A549 treated with Hydrocortisone at 1 μM for 4 hours (cell line): ENCODE measurements at places on chromosomes 13 and 19. TPM values are rescaled to one million over a fixed set of nuclear protein-coding genes. Genes with fewer than 3 reads are reported as not detected.

Gene LILRA6
- total RNA-seq, result 0.08 TPM in 1 of 5 replicates, not detected in the others

Gene ZSCAN18
- total RNA-seq, result 1.9 to 3.0 TPM (median 2.7 TPM) in 5 replicates

Gene YJEFN3
- total RNA-seq, result 2.4 to 4.2 TPM (median 3.0 TPM) in 5 replicates

Gene CGB1
- total RNA-seq, result not detected in 5 replicates

Gene ZNF723
- not detected in 5 replicates for total RNA-seq

Gene FBXL3
- 15.8 to 21.1 TPM (median 17.5 TPM) in 5 replicates for total RNA-seq

Gene ZNF574
- 32.0 to 38.0 TPM (median 35.5 TPM) in 5 replicates for total RNA-seq

Gene HSD17B14
- 12.0 to 17.2 TPM (median 13.8 TPM) in 5 replicates for total RNA-seq

Gene APC2
- 0.78 to 2.5 TPM (median 1.7 TPM) in 5 replicates for total RNA-seq

Gene OR7A17
- total RNA-seq, result not detected in 5 replicates

Gene NLRP4
- total RNA-seq, result not detected in 5 replicates

Gene NDUFA13
- total RNA-seq, result 141 to 164 TPM (median 157 TPM) in 5 replicates

Gene ZNF776
- 4.3 to 6.3 TPM (median 5.8 TPM) in 5 replicates for total RNA-seq

Gene SMIM17
- total RNA-seq, result 0.10 TPM in 1 of 5 replicates, not detected in the others

Gene IRS2
- total RNA-seq, result 43.1 to 58.4 TPM (median 49.9 TPM) in 5 replicates

Gene TLE5
- total RNA-seq, result 192 to 258 TPM (median 251 TPM) in 5 replicates

Gene ELSPBP1
- total RNA-seq, result not detected in 5 replicates

Gene RNASEH2A
- total RNA-seq, result 33.2 to 47.5 TPM (median 44.6 TPM) in 5 replicates

Gene ZNF667
- not detected in 5 replicates for total RNA-seq

Gene JOSD2
- 46.9 to 86.8 TPM (median 81.8 TPM) in 5 replicates for total RNA-seq

Gene PINLYP
- 0.09 to 0.67 TPM (median 0.19 TPM) in 4 of 5 replicates, not detected in the other for total RNA-seq

Gene ZNF805
- 1.1 to 2.5 TPM (median 2.0 TPM) in 5 replicates for total RNA-seq

Gene LMTK3
- 2.7 to 5.6 TPM (median 4.5 TPM) in 5 replicates for total RNA-seq

Gene PCP2
- total RNA-seq, result 0.26 TPM in 1 of 5 replicates, not detected in the others

Gene AP3D1
- 70.5 to 85.8 TPM (median 77.8 TPM) in 5 replicates for total RNA-seq

Gene TMEM272
- not detected in 5 replicates for total RNA-seq

Gene FOXA3
- 0.54 to 0.91 TPM (median 0.71 TPM) in 5 replicates for total RNA-seq

Gene PDX1
- 0.05 to 0.12 TPM (median 0.06 TPM) in 4 of 5 replicates, not detected in the other for total RNA-seq

Gene ETV2
- 1.5 to 3.3 TPM (median 2.9 TPM) in 5 replicates for total RNA-seq

Gene TPTE2
- total RNA-seq, result not detected in 5 replicates
